Stimulated activated CD8-positive, alpha-beta memory T cell treated with anti-CD3 and anti-CD28 coated beads, Interleukin-7, amount 100 ng/mL, for 1 hour (primary cell): ENCODE measurements at places on chromosomes 6 and 20.

DNA sequence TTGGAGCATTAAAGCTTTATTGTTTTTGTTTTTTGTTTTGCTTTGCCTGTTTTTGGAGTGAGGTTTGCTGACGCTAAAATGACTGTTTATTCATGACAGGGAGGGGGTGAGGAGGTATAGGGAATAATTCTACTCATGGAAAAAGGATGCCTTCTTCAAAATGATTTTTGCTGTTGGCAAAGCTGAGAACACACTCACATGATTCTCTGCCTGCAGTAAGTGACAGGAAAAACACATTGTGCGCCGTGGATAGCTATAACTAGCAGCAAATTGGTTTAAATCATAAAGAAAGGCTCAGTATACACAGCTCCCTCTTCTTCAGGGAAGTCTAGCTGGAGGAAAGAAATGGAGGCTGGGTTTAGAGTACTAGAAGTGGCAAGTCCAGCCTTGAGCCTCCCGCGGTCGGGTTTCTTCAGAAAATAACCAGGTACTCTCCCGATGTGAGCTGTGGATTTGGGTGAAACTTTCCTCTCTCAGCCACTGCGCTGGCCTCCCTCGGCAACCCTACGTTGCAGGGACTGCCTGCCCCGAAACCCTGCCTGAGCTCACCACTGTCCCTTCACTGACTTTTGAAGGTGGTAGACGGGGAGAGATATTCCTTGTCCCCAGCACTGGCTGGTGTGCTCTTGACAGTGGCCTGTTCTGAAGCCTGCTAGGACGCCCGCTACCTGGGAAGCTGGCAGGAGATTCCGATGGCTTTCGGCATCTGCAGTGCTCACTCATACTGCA is 278.2 kb downstream of the NRN1 start:
- DNase-seq, result no peak

DNA sequence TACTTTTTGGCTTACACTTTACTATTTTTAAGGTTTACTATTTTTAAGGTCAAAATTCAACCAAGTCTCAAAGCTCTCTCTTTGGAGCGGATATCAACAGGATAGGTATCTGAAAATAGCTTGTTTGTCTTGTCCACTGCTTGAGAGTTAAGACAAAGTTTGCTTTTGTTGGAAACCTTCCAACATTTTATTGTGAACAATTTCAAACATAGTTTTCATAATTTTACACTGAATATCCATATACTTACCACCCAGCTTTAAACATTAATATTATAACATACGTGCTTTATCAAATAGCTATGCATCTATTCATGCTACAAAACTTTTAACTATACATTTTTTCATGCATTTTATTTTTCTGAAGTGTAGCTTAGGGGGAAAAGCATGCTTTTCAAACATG is 109.9 kb downstream of the FYN start:
- no peak for DNase-seq

GRCh38 chr6:136284909-136285308 is 4.7 kb downstream of the BCLAF1 start:
- DNase-seq, result no peak

- no peak for DNase-seq
Measured at GRCh38 chr6:158954753-158955152, 45.2 kb downstream of the RSPH3 start.

DNA sequence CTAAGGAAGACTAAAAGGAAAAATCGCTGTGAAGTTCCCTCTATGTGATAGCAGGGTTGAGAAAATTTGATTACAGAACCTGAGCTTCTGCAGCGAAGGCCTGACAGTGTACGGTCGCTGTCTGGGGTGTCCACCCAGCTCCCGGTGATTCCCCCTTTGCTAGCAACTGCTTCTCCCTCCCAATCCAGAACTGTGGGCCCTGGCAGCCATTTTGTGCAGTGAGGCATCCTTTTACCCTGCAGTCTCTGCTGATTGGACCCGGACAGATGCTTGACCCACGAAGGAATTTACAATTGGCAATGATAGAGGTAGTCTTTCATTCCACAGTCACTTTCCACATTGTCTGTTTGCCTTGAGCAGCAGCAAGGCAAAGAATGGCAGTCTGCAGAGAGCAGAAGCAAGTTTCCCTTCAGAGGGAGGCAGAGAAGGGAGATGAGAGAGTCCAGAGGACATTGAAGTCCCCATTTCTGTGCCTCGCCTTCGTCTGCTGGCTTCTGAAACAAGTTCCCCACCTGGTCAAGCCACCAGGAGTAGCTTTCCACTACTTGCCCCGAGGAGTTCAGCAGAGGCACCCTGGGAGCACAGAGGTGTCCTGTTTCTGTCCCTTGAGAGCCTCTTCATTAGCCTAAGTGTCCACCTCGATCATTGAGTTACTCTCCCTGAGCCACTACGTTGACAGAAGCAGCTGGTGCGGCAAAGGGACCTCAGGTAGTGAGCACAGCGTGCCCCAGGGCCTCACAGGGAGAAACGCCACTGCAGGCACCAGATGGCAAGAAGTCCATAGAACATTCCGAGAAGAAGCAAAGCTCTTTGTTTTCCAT is 370.3 kb downstream of the NRN1 start:
- no peak for DNase-seq

GRCh38 chr6:25326126-25326525 is 47.0 kb downstream of the CARMIL1 start:
- no peak for DNase-seq

DNA sequence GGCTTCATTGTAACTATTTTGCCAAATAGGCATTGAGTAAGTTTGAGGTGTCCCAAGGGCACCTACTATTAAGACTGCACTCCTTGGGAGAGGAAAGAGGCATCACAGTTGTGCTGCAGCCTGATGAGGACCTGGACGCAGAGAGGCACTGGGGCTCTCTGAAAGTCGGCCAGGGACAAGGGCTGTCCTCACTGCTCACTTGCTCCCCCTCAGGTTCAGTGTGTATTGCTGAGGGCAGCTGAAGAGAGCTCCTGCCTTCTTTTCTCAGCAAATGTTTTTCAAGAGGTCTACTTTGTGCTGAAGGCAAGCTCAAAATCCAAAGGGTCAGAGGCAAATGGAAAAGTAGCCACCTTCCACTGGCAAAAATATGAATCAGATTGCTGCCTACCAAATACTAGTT is 331.8 kb downstream of the RIMS1 start:
- no peak for DNase-seq

GRCh38 chr6:1786455-1787453 is 177.0 kb downstream of the FOXC1 start:
- no peak for DNase-seq

DNA sequence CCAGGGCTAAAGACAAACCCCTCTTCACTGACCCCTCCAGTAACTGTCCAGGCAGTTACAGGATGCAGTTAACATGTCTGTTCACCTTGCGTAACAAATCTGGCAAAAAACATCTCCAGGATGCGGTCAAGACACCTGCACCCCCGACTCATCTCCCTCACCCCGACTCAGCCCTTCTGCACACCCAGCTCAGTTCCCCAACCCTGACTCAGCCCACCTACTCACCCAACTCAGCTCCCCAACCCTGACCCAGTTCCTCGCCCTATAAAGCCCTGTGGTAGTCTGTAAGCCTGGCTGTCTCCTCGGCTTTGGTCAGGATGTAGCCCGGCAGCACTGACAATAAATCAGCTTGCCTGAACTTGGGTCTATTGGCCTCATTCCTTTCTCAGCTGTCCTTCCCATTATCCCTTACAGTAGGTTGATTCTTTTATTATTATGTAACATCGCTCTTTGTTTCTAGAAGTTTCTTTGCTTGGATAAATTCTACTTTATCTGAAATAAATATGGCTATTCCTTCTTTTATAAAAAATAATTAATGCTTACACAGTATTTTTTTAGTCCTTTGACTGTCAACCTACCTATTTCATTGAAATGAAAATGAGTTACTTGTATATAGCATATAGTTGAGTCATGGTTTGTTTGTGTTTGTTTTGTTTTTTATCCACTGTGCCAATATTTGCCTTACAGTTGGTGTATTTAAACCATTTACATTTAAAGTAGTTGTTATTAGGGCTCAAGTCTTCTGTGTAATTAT is 12.9 kb upstream of the ADTRP start:
- no peak for DNase-seq

GRCh38 chr20:59032713-59033059 is 551 bp upstream of the ATP5F1E start:
- no peak for DNase-seq

DNA sequence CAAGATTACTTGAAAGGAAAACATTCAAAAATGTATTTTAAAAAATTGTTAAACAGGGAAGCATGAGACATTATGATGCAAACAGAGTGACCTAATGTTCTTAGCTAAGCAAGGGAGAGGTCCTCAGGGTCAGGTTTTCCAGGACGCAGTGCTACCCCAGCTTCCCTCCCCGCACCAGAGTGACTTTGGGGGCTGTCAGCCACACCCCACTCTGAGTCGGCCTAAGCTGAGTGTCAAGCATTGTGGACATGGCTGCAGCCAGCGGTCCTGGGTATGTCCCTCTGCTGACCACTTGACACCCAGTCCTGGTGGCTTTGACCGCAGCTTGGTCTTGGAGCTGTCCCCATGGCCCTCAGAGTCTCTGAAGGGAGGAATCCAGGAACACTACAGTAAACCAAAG is 54.9 kb upstream of the CD93 start:
- no peak for DNase-seq

DNA sequence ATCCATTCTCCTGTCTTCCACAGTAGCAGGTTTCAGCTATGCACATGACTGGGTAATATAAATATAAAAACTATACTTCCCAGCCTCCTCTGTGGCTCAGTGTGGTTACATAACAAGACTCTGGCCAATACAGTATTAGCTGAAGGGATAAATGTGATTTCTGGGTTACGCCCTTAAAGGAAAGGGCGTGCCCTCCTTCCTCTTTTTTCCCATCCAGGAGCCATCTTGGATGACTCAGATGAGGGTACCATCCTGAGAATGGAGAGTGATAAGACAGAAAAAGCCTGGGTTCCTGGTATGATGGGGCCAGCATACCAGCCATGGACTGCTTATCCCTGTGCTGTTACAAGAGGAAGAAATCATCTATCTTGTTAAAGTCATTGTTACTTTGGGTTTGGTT is 123.3 kb downstream of the NFATC2 start:
- no peak for DNase-seq

DNA sequence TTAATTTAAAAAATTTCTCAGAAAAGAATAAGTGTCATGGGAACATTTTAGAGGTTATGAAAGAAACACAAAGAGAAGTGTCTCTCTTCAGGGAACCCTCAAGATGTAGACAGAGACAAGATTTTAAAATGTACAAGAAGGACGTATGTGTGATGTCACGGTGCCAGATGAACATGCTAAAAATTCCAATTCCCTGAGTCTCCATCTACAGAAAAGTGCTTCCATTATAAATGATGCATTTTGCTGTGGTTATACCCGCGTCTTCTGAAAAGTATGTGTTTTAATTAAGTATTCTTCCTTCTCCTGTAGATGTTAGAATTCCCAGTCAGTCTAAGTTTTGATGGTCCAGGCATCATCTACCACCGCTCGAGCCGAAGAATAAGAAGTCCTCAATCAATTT is 489.1 kb downstream of the PREX1 start:
- no peak for DNase-seq

- no peak for DNase-seq
Measured at GRCh38 chr6:156988276-156989158, 211.3 kb downstream of the ARID1B start.

- no peak for DNase-seq
Measured at GRCh38 chr6:135703621-135704020, 147.9 kb upstream of the PDE7B start.

DNA sequence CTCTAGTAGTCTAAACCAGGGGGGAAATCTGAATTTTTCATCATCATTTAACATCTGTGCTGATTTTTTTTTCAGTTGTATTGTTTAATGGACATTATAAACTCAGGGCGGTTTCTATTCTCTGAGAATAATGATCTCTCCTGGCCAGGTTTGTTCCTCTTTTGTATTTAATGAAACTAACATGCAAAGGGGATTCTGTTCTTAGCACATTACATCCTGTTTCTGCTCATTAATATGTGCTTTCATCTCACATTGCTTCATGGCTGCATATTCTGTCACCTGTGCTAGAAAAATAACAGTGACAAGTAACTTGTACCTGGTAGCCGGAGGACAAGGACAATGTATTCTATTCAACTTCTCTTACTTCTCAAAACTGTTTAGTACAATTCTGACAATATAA is 806 bp downstream of the HLA-DOB start:
- no peak for DNase-seq

GRCh38 chr6:73348550-73349204 is 5.4 kb downstream of the DPPA5 start:
- DNase-seq, result no peak

DNA sequence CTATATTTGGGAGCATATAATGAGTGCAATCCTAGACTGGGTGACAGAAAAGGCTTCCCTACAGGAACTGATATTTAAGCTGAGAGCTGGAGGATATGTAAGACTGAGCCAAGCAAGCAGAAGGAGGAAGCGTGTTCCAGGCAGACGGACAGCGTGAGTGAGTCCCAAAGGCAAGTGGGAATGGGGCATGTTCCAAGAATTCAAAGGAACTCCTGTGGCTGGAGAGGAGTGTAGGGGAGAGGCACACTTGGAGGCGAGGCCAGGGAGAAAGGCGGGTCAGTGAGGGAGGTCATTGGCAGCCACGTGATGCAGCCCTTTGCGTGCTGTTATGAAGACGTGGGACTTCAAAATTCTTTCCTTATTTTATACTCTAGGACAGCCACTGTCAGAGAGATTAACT is 27.9 kb upstream of the SGK1 start:
- no peak for DNase-seq

GRCh38 chr6:145829102-145829501 is 14.5 kb upstream of the FBXO30 start:
- no peak for DNase-seq

- DNase-seq, result no peak
Measured at GRCh38 chr6:155604991-155605390, 149.4 kb upstream of the NOX3 start.

DNA sequence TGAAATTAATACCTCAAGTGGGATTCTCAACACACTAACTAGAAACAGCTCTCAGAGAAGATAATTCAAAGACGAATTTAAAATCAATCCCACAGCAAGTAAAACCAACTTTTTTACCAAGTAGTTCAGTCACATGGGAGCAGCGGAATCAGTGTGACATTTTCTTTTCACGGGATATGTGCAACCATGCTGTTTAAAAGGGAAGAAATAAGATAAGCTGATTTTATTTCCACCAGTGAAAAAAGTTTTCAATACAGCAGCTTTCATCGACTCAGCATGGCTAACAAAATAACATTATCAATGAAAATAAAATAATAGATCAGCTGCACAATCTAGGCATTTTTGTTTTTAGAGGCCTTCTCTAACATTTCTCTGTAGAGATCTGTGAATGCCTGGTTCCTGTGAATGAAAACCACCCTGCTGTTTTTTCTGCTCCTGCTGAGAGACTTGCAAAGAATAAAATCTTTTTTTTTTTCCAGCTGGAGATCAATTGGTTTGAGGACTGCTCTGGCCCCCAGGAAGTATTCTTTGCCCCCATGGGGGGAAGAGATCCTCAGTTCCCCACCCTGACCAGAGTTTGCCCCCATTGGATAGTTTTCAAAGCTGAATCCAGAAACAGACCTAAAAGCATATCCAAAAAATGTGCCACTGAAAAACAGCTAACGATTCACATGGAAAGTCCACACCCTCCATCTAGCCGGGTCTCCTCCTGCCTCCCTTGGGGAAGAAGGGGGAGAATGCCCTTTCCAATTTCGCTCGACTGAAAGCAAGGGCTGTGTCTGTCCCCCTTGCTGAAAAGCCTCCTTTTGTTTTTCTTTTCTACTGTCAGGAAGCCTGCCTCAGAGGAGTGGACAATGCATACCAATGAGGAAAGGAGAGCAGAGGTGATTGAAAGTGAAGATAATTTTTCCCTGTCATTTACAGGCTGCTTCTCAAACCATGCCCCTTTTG is 317.6 kb downstream of the PRKN start:
- DNase-seq, result no peak

- no peak for DNase-seq
Measured at GRCh38 chr20:37777012-37777950, 83.5 kb downstream of the CTNNBL1 start.

- DNase-seq, result no peak
Measured at GRCh38 chr6:168165373-168165772, 86.4 kb upstream of the FRMD1 start.
